ENCODE measurements at places on chromosomes 6 and 20. TPM values are rescaled to one million over a fixed set of nuclear protein-coding genes. Genes with fewer than 3 reads are reported as not detected.

DNA sequence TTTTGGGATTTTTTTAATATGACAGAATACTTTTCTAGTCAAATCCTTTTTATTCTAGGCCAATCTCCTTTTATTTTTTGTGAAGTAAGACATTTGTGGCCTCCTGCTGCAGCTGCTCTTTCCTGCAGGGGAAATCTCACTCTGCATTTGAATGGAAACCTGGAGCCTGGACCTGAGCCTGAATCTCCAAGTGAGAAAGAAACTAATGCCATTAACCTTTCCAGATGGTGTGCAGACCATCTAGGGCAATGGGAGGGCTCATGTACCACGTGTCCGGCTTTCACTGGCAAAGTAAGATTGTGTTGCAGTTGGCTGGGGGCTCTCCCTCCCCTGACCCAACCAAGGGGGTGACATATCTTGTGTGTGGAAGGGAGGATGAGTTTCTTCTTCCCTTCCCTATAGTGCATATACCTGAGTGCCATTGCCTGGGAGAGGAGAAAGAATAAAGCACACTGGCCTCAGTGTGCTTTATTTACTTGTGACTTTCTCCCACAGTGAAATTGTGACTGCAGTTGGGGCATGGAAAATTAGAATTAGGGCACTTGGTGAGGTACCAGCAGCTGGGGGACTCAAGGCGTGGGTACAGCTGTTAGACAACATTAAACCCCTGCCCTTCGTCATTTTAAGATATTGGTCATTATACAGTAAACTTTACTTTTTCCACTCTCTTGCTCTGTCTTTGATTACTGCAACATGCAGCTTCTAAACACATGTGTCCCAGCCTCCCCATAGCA, 159.8 kb upstream of the RIN2 start:
- peaks cover 20% of the 10 kb centered on the region for H3K4me1 ChIP-seq
- no peak overlapping the region for H3K4me3 ChIP-seq
- no peaks in the 10 kb centered on the region for H3K27me3 ChIP-seq
- H3K36me3 ChIP-seq, result no peaks in the 10 kb centered on the region
- peak; percentile 14 for DNase-seq
- H3K27ac ChIP-seq, result peak overlapping the region; percentile 71

DNA sequence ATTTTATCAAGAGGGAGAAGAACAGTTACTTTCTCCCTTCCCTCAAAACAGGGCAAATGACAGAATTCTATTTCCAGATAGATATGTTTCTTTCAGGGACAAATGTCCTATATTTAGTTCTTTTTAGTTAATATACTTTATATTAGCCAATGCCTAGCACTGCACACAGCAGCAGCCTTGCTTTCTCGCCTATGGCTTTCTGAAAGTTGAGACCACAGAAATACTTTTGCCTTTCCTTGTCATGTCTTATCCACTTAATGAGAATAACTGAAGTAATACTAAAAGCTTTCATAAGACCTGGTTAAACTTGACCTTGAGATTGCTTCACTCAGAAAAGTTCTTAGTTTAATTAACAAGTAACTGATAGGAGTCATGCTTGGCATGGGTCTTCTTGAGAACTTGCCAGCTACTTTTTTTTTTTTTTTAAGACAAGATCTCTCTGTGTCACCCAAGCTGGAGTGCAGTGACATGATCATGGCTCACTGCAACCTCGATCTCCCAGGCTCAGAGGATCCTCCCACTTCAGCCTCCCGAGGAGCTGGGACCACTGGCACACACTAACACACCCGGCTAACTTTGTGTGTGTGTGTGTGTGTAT, 159.3 kb downstream of the CDKAL1 start:
- H3K27me3 ChIP-seq, result no peaks in the 10 kb centered on the region
- peaks cover 46% of the 10 kb centered on the region for H3K4me1 ChIP-seq
- DNase-seq, result no peak
- no peak overlapping the region for H3K4me3 ChIP-seq
- H3K27ac ChIP-seq, result no peak overlapping the region

- H3K4me1 ChIP-seq, result no peaks in the 10 kb centered on the region
- no peaks in the 10 kb centered on the region for H3K36me3 ChIP-seq
- H3K4me3 ChIP-seq, result no peak overlapping the region
- DNase-seq, result no peak
- H3K27ac ChIP-seq, result no peak overlapping the region
Observed at GRCh38 chr6:146868671-146869209, 270.0 kb downstream of the ADGB start.

- no peak for DNase-seq
- no peak overlapping the region for H3K27ac ChIP-seq
- peaks cover 26% of the 10 kb centered on the region for H3K4me1 ChIP-seq
- H3K27me3 ChIP-seq, result no peaks in the 10 kb centered on the region
Observed at GRCh38 chr6:16671302-16672289, 89.7 kb downstream of the ATXN1 start.

DNA sequence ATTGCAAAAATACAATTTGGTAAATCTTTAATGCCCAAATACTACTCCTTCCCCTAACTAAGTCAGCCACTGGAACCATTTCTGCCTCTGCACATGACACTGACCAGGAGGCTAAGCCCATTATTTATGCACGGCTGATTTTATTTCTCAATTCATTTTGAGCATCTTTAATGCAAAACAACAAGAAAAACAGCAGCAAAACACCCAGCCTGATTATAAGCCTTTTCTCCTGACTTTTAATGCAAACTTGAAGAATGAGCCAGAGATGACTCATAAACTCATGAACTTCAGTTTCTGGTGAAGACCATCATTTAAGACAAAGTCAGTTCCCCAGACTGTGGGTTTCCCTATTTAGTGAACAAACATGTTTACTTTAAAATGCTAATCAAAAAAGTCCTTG, 51.6 kb downstream of the CYP24A1 start:
- H3K27ac ChIP-seq, result no peak overlapping the region
- H3K27me3 ChIP-seq, result no peaks in the 10 kb centered on the region
- H3K4me3 ChIP-seq, result no peak overlapping the region
- peaks cover 26% of the 10 kb centered on the region for H3K4me1 ChIP-seq
- no peak for DNase-seq

GRCh38 chr6:157830354-157831017, 7.4 kb downstream of the SNX9 start:
- H3K27me3 ChIP-seq, result no peaks in the 10 kb centered on the region
- no peak overlapping the region for H3K4me3 ChIP-seq
- peaks cover 71% of the 10 kb centered on the region for H3K4me1 ChIP-seq
- H3K36me3 ChIP-seq, result no peaks in the 10 kb centered on the region
- peak overlapping the region; percentile 95 for H3K27ac ChIP-seq

DNA sequence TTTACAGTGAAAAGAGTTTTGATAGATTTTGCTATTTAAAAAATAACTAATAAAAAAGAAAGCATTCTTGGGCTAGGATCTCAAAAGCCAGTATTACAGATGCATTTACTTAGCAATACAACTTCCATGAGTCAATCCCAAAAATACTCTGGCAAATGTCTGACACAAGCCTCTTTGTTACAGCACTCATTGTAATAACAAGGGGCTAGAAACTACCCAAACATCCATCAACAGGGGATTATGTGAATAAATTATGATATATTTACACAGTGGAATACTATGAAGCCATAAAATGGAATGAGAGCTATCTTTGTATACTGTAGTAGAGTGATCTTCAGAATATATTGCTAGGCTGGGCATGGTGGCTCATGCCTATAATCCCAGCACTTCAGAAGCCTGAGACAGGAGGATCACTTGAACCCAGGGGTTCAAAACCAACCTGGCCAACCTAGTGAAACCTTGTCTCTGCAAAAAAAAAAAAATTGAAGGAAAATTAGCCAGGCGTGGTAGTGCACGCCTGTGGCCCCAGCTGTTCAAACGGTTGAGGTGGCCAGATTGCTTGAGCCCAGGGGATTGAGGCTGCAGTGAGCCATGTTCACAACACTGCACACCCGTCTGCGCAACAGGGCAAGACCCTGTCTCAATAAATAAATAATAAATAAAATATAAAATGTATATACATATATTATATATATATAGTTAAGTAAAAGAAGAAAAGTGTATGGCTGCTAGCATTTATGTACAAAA, 34.7 kb upstream of the TOP1 start:
- no peak for DNase-seq
- H3K4me1 ChIP-seq, result peaks cover 28% of the 10 kb centered on the region
- H3K27ac ChIP-seq, result no peak overlapping the region

GRCh38 chr20:63174309-63175037, 41.5 kb downstream of the YTHDF1 start:
- no peak for DNase-seq
- H3K4me3 ChIP-seq, result peak overlapping the region; percentile 65
- peaks cover 63% of the 10 kb centered on the region for H3K27me3 ChIP-seq

GRCh38 chr20:64167676-64168075, 3.4 kb downstream of the MYT1 start:
- H3K36me3 ChIP-seq, result no peaks in the 10 kb centered on the region
- no peak for DNase-seq
- peaks cover 15% of the 10 kb centered on the region for H3K27me3 ChIP-seq
- H3K4me1 ChIP-seq, result peaks cover 39% of the 10 kb centered on the region
- H3K4me3 ChIP-seq, result no peak overlapping the region

DNA sequence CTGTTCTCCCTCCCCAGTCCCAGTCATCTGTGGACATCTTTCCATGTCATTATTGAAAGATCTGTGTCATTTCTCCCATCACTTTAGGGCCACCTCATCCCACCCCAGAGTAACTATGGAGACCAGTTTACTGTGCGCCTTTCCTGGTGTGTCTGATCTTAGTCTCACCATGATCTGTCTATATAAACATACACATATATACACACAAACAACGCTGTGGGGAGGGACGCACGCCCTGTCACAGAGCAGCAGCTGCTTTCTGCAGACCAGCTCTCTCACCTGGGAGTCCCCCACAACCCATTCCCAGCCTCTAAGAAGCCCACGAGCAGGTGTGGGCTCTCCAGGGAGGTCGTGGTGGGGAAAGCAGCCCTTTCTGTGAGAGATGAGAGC, 68.1 kb upstream of the TOX2 start:
- H3K27ac ChIP-seq, result no peak overlapping the region
- no peak for DNase-seq
- no peaks in the 10 kb centered on the region for H3K36me3 ChIP-seq
- no peaks in the 10 kb centered on the region for H3K4me1 ChIP-seq

DNA sequence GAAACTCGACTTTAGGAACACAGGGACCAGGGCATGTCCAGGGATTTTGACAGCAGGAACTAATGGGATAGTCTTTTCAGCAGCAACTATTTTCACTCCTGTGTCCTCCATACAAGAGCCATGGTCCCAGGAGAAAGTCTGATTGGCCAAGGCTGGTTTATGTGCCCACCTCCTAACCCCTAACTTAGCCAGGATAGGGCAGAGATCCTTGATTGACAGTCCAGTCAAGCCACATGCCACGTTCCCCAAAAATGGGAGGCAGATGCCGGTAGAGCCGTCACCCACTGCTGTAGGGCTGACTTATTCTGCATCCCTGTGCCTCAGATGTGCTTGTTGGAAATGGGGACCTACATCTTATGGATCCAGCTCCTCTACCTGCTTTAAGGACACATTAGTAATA, 22.3 kb downstream of the SLC2A10 start:
- no peaks in the 10 kb centered on the region for H3K4me1 ChIP-seq
- no peak overlapping the region for H3K4me3 ChIP-seq
- peaks cover 4% of the 10 kb centered on the region for H3K36me3 ChIP-seq
- H3K27ac ChIP-seq, result no peak overlapping the region
- no peaks in the 10 kb centered on the region for H3K27me3 ChIP-seq
- DNase-seq, result no peak

- no peak overlapping the region for H3K27ac ChIP-seq
- H3K4me1 ChIP-seq, result peaks cover 14% of the 10 kb centered on the region
- no peak overlapping the region for H3K4me3 ChIP-seq
- DNase-seq, result no peak
Observed at GRCh38 chr20:46642265-46642968, 8.8 kb downstream of the SLC13A3 start.

GRCh38 chr6:116314878-116315277, 35.1 kb upstream of the TSPYL1 start:
- H3K27me3 ChIP-seq, result no peaks in the 10 kb centered on the region
- peaks cover 3% of the 10 kb centered on the region for H3K36me3 ChIP-seq
- no peak overlapping the region for H3K27ac ChIP-seq
- DNase-seq, result no peak

- peaks cover 7% of the 10 kb centered on the region for H3K36me3 ChIP-seq
- no peak for DNase-seq
- peaks cover 10% of the 10 kb centered on the region for H3K27me3 ChIP-seq
- peaks cover 27% of the 10 kb centered on the region for H3K4me1 ChIP-seq
- H3K27ac ChIP-seq, result no peak overlapping the region
Observed at GRCh38 chr6:71259888-71260604, 28.6 kb upstream of the OGFRL1 start.

DNA sequence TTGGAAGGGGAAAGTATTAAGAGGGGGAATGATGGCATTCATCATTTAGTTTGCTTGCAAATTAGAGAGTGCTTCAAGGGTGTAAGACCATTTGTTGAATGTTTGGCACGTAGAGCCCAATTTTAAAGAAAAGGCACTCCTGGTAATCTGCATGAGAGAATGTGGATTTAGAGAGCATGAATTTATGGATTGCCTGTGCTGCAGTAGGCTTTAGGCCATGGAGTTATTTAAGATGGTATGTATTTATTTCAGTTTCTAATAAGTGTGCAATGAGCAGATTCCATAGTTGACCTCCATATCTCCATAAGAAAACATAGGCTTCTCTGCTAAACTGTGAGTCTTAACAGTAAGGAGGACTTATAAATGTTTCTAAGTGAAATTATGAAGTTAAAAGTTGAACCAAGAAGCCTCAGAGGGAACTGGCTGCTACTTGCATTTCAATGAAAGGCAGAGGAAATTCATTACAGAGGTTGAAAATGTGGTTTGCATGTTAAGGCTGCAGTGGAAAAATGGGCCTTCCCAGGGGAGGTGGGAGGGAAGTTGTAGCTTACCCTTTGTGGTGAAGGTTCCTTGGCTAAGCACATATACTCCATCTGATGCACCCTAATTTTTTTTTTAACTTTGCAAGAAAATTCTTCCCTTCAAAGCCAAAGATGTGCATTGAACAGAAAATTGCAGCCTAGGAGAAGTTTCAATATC, 134.2 kb downstream of the CARMIL1 start:
- H3K27ac ChIP-seq, result peak overlapping the region; percentile 80
- no peaks in the 10 kb centered on the region for H3K27me3 ChIP-seq
- DNase-seq, result no peak
- peaks cover 86% of the 10 kb centered on the region for H3K4me1 ChIP-seq
- H3K4me3 ChIP-seq, result peak overlapping the region; percentile 6
- no peaks in the 10 kb centered on the region for H3K36me3 ChIP-seq

Gene COX7A2
- total RNA-seq, result 465 TPM

Gene OOEP
- total RNA-seq, result 0.87 TPM

Gene CST3
- total RNA-seq, result 68.5 TPM

Gene KCNK5
- 41.8 TPM for total RNA-seq

Gene CALHM5
- total RNA-seq, result 0.07 TPM

Gene MAP7
- total RNA-seq, result 59.1 TPM

Gene GHRH
- total RNA-seq, result not detected

Gene ADGRB3
- total RNA-seq, result 1.0 TPM

Gene ACTL10
- total RNA-seq, result 1.5 TPM

Gene GTSF1L
- not detected for total RNA-seq

Gene CD40
- total RNA-seq, result 12.9 TPM

Gene RAMACL
- total RNA-seq, result 0.30 TPM

Gene ASIP
- not detected for total RNA-seq
